ENCODE measurements at places on chromosomes 5 and 9.

DNA sequence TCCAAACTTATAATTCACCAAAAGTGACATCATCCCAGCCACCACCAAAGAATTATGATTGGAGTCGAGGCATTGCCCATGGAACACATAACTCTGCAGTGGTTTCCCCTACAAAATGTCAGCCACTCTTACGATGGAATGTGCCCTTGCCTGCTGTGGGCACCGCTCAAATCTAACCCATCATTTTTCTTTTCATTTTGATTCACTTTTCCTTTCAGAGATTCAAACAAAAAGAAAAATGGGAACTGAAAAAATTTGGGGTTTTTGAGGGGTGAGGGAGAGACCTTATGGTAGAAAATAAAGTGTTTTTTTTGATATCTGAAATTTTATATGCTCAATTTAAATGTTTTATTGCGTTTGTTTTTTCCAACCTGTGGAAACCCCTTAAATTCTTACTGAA, 28.1 kb downstream of the SMARCA2 start:
- no peak for DNase-seq

- no peak for DNase-seq
Observed at GRCh38 chr5:152488869-152489268, 83.8 kb upstream of the NMUR2 start.

- peak; percentile 67 for DNase-seq
Observed at GRCh38 chr5:169861934-169862333, 118.4 kb downstream of the INSYN2B start.

- no peak for DNase-seq
Observed at GRCh38 chr9:70060148-70060882, 16.7 kb downstream of the MAMDC2 start.

- DNase-seq, result no peak
Observed at GRCh38 chr9:124295159-124295794, 37.5 kb downstream of the NEK6 start.

DNA sequence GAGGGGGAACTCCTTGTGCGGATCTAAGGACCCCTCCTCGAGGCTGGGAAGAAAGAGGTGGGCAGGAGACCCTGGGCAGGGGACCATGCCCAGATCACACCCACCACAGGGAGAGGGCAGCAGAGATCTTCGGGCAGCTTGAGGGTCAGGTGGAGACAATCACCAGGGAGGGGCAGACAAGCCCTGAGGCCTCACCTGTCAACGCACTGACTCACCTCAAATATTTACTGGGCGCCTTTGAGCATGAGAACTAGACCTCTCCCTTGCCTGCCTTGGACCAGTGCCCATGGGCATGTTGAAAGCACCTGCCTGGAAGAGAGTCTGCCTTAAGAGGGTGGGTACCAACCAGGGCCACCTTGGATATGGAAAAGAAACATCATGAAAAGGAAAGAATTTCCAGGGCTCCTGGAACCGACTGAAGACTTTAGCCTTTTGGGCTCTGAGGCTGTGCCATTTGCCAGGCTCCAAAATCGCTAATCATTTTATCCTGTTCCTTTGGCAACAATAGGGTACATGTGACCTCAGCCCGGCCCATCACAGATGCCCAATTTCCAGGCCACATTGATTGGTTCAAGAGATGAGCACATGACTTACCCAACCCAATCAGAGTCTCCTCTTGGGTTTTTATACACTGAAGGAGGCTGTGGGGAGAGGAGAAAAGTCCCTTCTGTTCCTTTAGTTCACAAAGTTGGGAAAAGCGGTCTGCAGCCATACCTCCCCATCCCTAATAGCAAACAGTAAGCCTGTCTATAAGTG, 10.4 kb upstream of the SPINK4 start:
- DNase-seq, result no peak

DNA sequence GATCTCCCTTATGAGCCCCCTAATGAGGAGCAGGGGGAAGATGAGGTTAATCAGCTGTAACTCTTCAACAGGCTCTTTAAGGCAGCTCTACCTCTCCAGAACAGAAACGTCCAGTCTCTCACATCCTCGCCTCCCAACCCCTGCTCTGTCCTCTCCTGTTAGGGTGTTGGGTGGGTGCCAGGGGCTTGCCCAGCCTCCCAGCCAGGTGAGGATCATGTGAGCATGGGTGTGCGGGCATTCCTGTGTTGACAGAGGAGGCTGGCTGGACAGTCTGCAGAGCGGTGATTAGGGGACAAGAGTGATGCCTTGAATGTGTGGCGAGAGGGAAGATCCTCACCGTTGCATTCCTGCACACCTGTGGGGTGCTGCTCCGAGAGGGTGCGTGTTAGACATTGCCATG, 51.7 kb downstream of the CCDC180 start:
- no peak for DNase-seq

GRCh38 chr5:117761186-117761585, 1186.6 kb upstream of the SEMA6A start:
- no peak for DNase-seq

DNA sequence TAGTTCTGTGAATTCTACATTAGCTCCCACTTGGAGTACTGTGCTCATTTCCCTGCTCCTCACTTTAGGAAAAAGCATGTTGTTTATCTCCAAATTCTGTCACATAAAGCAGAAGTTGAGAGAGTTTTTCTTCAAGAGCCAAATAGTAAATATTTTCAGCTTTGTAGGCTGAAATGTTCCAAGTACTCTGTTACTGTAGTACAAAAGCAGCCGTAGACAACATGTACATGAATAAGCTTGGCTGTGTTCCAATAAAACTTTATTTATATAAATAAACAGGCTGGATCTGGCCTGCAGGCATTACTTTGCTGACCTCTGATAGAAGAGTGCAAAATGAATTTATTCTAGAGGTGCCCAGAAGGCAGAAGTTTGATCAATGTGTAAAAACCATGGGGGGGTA, 73.0 kb upstream of the AGXT2 start:
- no peak for DNase-seq

DNA sequence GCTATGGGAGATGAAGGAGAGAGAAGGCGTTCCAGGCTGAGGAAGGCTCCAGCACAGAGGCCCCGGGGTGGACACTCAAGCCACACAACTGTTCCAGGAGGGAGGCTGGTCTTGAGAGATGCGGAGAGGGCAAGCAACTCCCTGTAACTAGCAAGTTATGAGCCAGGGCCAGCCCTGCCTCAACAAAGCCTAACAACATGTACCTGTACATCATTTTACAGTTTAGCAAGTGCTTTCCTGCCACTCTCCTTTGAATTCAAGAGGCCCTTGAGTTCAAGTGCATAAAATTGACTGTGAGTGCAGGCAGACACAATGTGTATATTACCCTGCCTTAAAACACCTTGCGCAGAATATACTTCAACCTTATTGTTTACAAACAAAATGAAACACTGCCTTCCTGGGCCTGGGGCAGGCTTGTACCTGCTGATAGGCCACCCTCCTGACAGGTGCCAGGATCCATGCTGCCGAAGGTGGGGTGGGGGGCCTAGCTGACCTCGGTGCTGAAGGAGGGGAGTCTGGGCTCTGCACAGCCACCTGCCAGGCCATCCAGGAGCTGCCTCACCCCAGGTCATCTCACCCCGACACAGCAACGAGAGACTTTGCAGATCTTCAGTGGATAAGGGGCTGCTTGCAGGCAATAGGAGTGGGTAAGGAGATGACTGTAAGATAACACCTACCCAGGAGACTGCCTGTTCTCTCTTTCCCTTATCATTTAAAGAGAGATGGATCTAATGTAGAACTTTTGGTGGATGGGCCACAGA, 80.0 kb downstream of the PPARGC1B start:
- no peak for DNase-seq

DNA sequence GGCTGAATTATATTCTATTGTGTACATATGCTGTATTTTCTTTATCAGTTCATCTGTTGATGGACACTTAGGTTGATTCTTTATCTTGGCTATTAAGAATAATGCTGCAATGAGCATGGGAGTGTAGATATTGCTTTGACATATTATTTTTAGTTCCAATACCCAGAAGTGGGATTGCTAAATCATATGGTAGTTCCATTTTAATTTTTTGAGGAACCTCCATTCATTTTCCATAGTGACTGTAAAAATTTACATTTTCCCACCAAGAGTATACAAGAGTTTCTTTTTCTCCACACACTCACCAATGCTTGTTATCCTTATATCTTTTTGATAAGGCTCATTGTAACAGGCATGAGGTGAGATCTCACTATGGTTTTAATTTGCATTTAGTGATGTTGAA, 19.4 kb downstream of the JAK2 start:
- DNase-seq, result no peak

DNA sequence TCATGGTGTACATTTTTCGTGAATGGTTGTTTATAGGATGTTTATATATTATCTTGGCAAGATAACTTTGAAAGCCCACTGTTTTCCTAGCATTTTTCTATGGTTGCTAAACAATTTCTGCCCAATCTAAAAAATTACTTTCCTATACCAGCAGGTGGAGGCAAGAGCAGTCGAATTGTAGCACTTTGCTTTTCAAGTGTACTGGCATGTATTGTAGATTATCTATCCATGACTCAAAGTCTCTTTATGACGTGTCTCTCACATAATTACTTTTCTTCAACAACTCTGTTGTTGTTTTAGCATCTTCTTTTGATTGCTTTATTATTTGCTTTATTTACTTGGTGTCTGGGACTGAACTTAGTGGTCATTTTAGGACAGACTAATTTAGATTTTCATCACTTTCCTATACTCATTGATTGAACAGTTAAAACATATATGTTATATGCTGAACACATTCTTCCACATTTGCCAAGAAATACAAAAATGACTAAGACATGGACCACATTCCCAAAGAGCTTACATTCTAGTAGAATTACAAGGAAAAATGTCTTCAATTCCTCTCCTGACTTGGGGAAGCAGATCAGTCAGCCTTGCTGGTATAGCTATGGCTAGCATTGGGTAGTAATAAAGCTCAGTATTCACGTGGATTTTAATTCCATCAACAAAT, 20.7 kb downstream of the NLN start:
- DNase-seq, result peak; percentile 65

DNA sequence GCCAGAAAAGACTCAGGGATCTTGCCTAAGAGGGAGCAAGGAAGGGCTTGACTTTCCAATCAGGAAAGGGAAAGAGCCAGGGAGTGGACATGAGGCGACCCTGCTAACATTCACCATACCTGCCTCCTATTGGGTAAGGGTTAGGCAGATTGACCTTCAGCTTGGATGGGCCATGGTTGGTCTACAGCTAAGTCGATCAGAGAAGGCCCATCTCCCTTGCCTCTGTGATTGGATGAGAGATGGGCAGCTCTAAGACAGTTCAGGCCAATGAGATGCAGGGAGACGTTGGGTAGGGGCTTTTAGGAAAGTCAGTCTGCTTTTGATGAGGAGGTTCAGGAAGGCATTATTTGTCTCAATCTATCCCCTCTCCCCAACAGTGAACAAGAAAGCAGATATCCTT, 135.0 kb upstream of the STC2 start:
- no peak for DNase-seq

DNA sequence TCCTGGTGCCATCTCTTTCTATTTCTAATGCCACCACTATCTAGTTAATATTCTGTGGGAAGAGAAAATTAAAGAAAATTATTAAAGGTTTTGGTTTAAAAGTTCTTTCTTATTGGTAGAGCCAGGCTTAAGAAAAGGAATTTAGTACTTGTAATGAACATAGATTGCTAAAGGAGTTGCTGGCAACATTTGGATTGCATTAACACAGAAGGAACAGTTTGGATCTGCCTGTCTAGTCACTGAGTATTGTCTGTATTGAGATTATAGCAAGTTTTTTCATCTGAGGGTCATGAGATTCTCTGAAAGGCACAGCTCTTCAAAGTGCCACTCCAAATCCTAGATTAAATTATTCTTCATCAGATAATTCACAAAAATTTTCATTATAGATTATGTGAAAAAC, 32.0 kb downstream of the FSD1L start:
- no peak for DNase-seq

DNA sequence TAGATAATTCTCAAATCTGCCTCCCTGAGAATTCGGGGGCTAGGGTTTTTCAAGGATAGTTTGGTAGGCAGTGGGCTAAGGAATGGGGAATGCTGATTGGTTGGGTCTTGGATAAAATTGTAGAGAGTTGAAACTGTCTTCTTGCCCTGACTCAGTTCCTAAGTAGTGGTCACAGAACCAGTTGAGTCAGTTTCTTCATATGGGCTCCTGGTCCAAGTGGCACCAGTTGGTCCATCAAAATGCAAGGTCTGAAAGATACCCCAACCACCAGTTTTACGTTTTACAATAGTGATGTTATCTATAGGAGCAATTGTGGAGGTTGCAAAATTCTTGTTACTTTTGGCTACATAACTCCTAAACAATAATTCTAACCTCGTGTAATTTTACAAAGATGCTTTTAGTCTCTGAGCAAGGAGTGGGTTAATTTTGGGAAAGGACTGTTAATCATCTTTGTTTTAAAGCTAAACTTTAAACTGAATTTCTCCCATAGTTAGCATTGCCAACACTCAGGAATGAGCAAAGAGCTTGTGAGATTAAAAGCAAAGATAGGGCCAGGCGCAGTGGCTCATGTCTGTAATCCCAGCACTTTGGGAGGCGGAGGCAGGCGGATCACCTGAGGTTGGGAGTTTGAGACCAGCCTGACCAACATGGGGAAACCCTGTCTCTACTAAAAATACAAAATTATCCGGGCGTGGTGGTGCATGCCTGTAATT, 7.7 kb downstream of the CDK7 start:
- DNase-seq, result no peak

GRCh38 chr9:5715548-5716127, 86.7 kb downstream of the RIC1 start:
- no peak for DNase-seq

GRCh38 chr5:159752622-159753275, 163.5 kb upstream of the ADRA1B start:
- DNase-seq, result no peak

DNA sequence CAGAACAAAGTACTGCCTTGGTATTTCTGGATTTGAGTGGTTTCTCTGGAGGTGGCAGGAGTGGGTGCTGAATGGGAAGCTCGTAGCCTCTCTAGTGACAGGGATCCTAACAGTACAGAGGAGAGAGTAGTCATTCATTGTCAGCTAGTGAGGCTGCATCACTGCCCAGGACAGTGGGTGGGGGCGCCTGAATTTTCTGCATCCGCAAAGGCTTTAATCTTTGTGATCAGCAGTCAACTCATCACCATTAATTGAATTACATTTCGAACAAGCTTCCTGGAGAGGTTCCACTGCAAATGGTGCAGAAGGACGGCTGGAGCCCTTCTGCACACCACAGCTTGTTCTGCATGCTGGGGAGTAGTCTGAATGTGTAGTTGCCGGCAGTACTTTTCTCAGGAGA, 77.5 kb downstream of the HSPA4 start:
- no peak for DNase-seq

- DNase-seq, result peak; percentile 72
Observed at GRCh38 chr9:96858018-96858573, 3.8 kb upstream of the ZNF782 start.
